ENCODE measurements at places on chromosomes 13 and 19. TPM values are rescaled to one million over a fixed set of nuclear protein-coding genes. Genes with fewer than 3 reads are reported as not detected.

Gene ZNF665
- total RNA-seq = 6.2 TPM

Gene ZNF649
- total RNA-seq = 7.5 TPM

Gene FLT1
- total RNA-seq = 0.54 TPM

Gene ONECUT3
- not detected for total RNA-seq

Gene JSRP1
- total RNA-seq = 0.54 TPM

Gene FAM216B
- not detected for total RNA-seq

Gene GCDH
- 87.3 TPM for total RNA-seq

Gene LPAR2
- total RNA-seq = 22.6 TPM

Gene ERVV-1
- total RNA-seq = under 0.01 TPM

Gene KPTN
- total RNA-seq = 6.7 TPM

Gene SYT5
- 0.54 TPM for total RNA-seq

Gene IFNL3
- 0.27 TPM for total RNA-seq

Gene ZNF506
- total RNA-seq = 19.4 TPM

Gene PDX1
- total RNA-seq = not detected

Gene ZNF429
- total RNA-seq = 26.1 TPM

Gene ZNF888
- 7.0 TPM for total RNA-seq

Gene ZNF442
- total RNA-seq = 1.1 TPM

Gene MRI1
- 86.7 TPM for total RNA-seq

Gene KBTBD6
- total RNA-seq = 5.7 TPM

Gene RUVBL2
- total RNA-seq = 318 TPM

Gene SIGLEC11
- under 0.01 TPM for total RNA-seq

Gene CEACAM21
- total RNA-seq = 11.3 TPM

Gene PEG3
- total RNA-seq = 1.1 TPM

Gene TPM4
- 163 TPM for total RNA-seq

Gene SWSAP1
- total RNA-seq = 4.6 TPM

Gene TEX26
- total RNA-seq = not detected

Gene SBK3
- 0.54 TPM for total RNA-seq

Gene DHDH
- total RNA-seq = under 0.01 TPM

Gene COQ8B
- 73.8 TPM for total RNA-seq

Gene KLK6
- not detected for total RNA-seq

Gene MAP1S
- 52.2 TPM for total RNA-seq

Gene ZNF91
- total RNA-seq = 21.8 TPM

Gene CYP2A6
- not detected for total RNA-seq

Gene PLIN5
- total RNA-seq = 0.27 TPM

Gene TTC9B
- total RNA-seq = under 0.01 TPM

Gene IZUMO2
- total RNA-seq = not detected

Gene ANGPTL8
- total RNA-seq = not detected

Gene C2CD4C
- not detected for total RNA-seq

Gene LRFN3
- 2.4 TPM for total RNA-seq

Gene PRSS57
- total RNA-seq = 829 TPM

Gene CNN1
- under 0.01 TPM for total RNA-seq

Gene ZNF486
- 5.7 TPM for total RNA-seq
